ENCODE measurements at places on chromosomes 4 and X.

DNA sequence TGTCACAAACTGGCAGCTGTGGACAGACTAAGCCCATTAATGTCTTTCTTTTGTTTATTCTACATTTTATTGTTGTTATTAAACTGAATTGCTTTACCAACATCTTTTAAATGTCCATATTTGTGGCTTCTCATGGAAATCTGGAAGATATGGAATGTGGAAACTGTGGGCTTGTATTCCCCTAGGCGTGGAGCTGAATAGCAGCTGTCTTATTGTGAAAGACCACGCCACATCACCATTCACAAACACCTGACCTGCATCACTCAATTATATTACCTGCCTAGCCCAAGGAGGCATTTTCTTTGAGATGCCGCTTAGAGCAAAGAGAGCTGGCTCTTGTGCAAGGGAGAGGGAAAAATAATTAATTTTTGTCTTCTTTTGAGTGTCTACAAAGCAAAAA is 96.9 kb upstream of the GPRIN3 start:
- DNase-seq: no peak

- peak; percentile 1 for DNase-seq
Observed at GRCh38 chrX:12770440-12770839, 20.8 kb upstream of the PRPS2 start.

DNA sequence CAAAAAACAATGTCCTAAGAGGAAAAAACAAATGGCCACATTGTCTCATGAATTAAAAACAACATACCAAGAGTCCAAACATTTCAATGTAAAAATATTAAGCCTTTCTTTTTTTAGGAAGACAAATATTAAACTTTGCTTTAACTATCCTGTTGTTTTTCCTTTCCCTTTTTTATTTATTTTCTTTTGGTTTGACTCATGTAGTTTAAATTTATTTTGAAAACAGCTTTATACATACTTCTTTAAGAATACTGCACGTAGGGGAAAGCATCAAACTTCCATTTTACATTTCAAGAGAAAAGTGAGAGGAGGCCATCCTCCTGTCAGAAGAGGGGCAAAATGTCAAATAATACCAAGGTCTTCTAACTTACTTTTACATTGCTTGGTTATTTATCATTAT is 8.7 kb downstream of the GAB1 start:
- no peak for DNase-seq

- peak; percentile 80 for DNase-seq
Observed at GRCh38 chr4:182192511-182193181, 50.6 kb upstream of the TENM3 start.

DNA sequence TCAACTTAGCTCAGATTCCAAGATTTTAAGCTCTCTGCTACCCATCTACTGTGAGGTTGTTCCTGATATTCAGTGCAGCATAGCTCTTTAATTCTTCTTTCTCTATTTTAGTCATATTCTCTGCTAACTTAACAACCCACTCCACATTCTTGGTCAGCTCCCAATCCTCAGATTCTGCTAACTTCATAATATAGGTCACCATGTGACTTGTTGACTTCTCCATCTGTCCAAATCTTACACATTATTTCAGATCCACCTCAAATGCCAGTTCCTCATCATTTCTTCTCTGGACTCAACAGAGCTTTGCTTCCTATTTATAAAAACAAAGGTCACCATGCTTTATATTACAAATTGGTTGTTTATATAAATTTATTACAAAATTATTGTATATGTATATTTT is 29.3 kb upstream of the RXFP1 start:
- no peak for DNase-seq

DNA sequence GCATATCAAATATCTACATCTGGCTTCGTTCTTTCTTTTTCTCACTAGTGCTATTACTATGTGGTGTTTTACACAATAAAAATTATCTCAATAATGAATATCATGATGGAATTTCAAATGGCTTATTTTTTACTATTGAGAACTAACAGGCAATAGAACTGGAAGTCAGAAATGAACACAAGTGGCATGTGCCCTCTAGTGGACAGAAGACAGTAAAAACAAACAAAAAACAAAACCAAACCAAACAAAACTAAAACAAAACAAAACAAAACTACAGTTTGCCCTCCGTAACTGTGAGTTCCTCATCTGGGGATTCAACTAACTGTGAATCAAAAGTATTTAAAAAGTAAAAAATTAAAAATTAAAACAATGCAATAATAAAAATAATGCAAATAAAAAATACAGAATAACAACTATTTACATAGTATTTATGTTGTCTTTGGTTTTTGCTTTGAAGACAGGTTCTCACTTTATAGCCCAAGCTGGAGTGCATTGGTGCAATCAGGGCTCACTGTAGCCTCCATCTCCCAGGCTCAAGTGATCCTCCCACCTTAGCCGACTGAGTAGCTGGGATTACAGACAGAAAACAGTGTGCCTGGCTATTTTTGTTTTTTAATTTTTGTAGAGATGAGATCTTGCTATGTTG is 195.6 kb upstream of the TACR3 start:
- DNase-seq: peak; percentile 36

GRCh38 chr4:59855630-59856352 is 1344.3 kb upstream of the ADGRL3 start:
- no peak for DNase-seq

DNA sequence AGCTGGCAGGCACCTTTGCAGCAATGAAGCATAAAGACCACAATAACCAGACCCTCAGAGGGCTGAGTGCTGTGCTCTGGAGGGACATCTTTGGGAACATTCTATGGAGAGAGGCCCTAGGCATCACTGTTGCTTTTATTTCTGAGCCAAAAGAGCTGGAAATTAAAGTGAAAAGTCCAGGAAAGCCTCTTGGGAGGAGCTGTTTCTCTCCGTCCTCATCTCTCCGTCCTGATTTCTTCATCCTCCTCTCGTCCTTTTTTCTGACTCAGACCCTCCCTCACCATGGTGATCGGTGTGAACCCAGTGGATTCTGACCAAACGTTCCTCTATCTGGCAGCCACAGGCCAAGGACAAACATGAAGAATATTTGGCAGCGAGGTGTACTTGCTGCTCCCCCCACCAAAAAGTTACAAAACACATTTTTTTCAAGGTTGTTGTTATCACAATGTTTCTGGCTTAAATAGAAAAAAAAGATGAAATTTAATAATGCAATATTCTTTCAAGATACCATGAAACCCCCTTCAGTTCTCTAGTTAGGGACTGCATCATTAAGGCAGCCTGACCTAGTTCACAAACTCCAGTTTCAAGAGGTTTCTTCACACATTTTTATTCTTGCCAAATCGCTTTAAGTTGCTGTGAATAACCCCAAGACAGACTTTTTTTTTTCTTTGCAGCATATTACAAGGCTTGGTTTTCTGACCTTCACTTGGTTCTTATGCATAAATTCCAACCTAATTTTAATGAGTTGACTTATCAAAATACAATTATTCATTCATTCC is 80.2 kb downstream of the SCD5 start:
- no peak for DNase-seq

DNA sequence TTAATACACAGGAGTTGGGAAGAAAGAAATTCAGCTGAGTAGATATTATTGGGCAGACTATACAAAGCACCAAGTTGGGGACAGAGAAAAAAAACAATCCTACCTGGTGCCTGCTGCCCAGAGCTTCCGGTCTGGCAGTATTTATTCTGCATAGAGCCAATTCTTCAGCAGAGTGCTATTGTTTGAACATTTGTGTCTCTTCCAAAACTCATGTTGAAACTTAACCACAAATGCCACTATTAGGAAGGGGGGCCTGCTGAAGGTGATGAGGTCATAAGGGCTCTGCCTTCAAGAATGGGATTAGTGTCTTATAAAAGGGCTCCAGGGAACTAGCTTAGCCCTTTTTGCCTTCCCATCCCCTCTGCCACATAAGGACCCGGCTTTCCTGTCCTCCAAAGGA is 136.2 kb downstream of the EVC2 start:
- DNase-seq: no peak

GRCh38 chr4:76980261-76980660 is 30.7 kb downstream of the SEPTIN11 start:
- DNase-seq: no peak

DNA sequence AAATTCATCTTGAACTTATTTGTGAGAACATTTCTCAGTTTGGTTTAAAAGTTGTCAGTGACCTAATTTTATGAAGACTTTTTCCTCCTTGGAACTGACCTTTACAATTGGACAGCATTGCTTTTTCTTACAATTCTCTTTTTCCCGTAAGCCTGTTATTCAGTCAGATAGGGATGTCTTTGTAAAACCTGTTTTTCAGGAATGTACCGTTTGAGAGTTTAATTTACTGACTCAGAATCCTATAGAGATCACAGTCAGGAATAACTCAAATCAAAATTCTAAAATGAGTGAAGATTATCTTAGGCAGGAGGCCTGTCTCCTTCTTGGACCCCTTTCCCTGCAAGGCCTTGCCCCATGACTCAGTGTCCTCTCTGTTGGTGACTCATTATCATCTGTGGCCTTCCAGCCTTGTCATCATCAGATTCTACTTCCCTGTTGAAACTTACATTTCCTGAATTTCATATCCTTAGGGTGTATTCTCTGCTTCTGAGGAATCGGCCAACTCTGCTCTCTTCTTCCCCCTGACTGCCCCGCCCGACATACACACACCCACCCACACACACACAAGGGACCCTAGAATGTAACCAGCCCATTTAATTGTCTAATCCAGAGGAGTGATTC is 99.8 kb downstream of the ARHGAP10 start:
- DNase-seq: peak; percentile 69

DNA sequence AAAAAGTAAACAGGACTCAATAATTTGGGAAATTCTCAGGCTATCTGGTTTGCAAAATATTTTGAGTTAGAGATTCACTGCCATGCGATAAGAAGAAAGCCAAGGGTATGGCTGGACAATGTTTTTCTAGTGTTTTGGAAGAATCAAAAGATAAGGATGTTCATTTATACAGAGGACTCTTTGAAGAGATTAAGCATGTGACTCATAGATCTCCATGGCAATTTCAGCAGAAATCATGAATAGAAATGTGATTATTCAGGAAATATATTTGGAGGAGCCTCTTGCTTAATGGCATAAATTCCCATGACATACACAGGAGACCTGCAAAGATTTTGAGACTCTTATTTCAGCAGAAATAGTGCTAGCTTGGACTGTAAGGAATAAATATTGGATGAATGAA is 16.7 kb upstream of the FRAS1 start:
- no peak for DNase-seq

DNA sequence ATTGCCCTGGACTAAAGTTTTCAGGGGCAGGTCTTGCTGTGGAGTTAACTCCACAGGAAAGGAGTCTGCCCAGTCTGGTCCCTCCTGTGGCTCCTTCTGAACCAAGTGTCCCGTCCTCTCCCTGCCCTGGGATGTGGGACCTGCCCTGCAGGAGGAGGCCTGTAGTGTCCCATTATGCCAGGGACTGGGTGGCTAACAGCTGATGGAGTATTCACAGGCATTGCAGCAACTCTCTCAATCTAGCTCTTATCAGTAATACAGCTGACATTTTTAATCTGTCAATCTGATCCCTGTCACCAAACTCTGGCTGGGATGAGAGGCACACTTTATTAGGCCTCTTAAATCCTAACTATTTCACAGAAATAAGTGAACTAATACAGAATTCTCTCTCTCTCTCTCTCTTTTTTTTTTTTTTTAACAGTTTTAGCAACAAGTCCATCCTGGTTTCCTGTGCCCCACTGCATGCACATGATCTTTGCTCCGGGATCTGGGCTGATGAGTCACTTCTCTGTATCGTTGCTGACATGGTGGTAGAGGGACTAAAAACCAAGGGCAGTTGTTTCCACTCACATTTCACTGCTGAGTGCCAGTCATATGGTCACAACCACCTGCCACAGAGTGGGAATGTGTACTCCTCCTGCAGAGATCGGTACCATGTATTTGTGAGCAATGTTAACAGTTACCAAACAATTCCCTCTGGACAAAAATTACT is 39.1 kb downstream of the HAND2 start:
- peak; percentile 52 for DNase-seq

- DNase-seq: no peak
Observed at GRCh38 chr4:174437749-174438148, 84.5 kb downstream of the HPGD start.

GRCh38 chr4:67558493-67558892 is at the start of gene STAP1:
STAP1 (plus strand) TSS chr4:67558727; CDS start chr4:67558810, 83 bp downstream.
- DNase-seq: no peak

GRCh38 chrX:112935029-112935428 is 94.4 kb upstream of the AMOT start:
- no peak for DNase-seq

DNA sequence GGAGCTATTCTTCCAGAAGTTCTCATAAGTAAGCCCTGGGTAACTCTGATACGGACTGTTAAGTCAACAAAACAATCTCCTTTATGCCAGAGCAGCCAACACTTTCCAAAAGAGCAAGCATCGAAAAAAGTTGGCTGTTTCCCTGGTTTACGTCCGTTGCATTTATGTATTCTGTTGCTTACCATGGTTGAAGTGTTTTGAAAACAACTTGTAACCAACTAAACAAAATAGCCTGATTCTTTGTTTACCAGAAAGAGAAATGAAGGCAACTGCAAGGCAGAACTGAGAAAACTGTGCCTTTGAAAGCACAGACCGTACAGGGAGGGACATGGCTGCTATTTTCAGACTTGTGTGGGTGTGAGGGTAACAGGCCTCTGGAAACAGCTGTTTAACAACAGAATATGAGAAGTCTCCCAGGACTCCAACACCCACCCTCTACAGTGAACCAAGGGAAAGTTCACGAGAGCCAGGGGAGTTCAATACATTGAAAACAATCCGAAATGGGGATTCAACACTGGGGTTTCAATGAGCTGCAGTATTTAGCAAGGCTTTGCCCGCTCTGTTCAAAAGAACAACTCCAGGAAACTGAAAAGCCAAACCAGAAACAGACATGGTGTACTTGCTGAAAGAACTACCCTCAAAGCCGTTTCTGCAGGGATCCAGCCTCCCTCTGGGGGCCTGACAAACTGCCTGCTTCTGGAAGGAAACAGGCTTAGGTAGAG is 95.8 kb upstream of the EGFL6 start:
- DNase-seq: no peak

GRCh38 chr4:78346222-78346621 is 205.3 kb upstream of the ANXA3 start:
- DNase-seq: no peak

DNA sequence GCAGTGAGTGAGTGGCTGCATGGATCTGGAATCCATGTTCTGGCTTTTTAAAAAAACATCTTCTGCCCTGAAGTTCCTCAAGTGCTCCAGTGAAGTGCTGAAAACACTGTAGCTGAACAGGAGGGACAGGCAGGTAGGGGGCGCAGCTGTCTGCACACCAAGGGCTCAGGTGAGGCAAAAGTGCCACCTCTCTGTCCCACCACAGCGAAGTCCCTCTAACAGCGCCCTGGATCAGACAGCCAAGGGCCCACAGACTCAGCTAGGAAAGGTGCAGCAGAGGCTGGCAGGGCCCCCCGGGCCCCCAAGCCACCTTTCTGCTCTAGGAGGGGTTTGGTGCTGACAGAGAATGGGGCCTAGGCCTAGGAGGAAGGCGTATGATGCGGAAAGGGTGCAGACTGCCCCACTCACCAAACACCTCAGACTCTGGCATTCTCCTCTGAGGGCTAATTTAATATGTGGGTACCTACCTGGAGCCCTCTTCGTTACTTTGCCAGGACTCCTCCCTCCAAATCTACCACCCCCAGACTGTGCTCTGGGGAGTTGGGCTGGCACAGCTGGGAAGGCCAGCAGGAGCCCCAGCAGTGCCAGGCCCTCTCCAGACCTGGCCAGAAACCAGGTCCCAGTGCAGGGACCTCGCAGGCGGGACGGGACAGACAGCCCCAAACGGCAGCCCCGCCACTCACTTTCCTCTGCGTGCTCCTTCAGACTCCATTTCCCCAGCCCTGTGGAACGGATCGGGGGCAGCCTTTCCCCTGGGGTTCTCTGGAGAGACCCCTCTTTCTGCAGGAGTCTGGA is 73.7 kb downstream of the ENPP6 start:
- DNase-seq: no peak

- no peak for DNase-seq
Observed at GRCh38 chrX:80237072-80237471, 183.2 kb upstream of the TENT5D start.
